Activated CD4-positive, alpha-beta T cell treated with anti-CD3 and anti-CD28 coated beads, Interleukin-2, amount 10 ng/mL, durations not matched to agents 24 days and 14 days (primary cell): ENCODE measurements at places on chromosomes 12 and 14.

- peak; percentile 78 for DNase-seq
These were observed 24.8 kb downstream of the BCL11B start for GRCh38 chr14:99247101-99247729.

DNA sequence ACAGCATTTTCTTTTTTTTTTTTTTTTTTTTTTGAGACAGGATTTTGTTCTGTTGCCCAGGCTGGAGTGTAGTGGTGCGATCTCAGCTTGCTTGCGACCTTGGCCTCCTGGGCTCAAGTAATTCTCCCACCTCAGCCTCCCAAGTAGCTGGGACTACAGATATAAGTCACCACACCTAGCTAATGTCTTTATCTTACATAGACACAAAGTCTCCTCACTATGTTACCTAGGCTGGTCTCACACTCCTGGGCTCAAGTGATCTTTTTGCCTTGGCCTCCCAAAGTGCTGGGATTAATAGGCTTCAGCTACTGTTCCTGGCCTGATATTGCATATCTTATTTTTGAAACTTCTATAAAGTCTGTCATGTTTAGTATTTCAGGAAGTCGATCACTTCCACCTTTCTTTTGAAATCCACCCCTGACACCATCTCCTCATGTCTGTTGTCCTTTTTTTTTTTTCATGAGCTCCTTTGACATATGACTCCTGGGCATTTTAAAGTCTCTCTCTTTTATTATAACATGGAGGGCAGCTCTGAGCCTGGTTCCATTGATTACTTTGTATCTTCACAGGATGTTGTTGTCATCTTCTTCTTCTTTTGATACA is 5.9 kb upstream of the A2ML1 start:
- DNase-seq = no peak

- DNase-seq = no peak
These were observed 209.4 kb upstream of the USP15 start for GRCh38 chr12:62050785-62051184.

DNA sequence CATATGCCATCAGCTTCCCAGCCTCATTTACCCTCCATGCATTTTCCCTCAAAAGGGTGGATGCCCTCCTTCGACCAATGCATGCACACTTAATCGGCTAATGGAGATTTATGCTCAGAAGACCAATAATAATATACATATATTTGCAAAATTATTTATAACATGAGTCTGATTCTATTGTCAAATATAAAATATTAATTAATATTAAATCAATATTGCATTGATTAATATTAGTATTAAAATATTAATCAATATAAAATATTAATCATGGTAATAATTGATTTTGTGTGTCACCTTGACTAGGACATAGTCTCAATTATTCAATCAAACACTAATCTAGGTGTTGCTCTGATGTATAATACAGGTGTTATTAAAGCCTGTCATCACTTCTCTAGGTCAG is 1282.5 kb downstream of the TMEM121 start:
- DNase-seq = no peak

GRCh38 chr12:62834971-62835547 is 99.9 kb downstream of the PPM1H start:
- DNase-seq = no peak

GRCh38 chr14:48786498-48786897 is 799.7 kb downstream of the RPS29 start:
- DNase-seq = no peak

GRCh38 chr12:56129206-56129941 is 1.3 kb downstream of the ESYT1 start:
- DNase-seq = peak; percentile 94

DNA sequence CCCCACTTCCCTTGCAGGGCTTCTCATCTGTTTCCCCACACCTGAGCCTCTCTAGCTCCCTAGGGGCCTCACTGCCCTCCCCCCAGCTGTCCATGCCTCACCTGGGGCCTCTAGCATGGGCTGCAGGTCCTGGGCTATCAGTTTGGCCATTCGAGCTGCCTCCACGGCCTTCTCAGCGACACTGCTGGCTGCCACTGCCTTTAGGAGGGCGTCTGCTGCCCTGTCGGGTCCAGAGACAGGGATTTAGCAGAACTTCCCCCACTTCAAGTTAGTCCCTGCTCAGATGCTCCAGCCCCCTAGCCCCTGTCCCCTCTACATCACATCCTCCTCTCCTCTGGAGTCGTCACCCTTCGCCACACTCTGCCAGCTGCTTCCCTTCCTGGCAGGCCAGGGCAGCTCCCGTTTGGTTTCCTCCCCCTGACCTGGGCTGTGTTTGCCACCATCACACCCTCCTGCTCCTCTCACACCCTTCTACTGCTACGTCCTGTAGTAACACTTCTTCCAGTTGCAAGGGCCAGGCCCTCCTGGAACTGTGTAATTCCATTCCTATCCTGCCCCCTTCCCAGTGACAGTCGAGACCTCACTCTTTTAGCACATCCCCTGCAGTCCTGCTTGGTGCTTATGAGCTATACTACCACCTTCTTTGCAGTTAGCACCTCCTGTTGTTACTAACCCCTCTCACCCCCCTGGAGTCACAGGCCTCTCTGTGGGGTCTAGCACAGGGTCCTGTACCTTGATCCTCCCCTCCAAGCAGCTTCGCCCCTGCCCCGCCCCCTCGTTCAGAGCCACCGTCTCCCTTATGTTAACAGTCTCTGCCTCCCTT is 4.3 kb upstream of the AP1G2 start:
- DNase-seq = peak; percentile 56

GRCh38 chr14:50381823-50382287 is 14.8 kb downstream of the CDKL1 start:
- no peak for DNase-seq

DNA sequence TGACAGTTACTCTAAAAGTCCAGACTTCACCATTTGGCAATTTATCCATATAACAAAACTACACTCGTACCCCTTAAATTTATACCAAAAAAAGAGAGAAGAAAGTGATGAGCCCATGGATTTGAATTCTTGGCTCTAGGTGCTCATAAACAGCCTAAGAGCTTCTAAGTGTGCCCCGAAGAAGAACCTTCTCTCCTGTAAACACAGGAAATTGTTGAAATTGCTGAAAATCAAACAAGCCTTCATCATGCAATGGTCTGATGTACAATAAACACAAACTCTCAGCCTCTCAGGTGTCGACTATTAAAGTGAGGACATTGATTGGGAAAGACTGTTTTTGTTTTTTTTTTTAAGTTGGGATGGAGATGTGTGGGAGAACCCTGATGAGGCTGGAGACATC is 21.8 kb downstream of the PDE6H start:
- DNase-seq = no peak

DNA sequence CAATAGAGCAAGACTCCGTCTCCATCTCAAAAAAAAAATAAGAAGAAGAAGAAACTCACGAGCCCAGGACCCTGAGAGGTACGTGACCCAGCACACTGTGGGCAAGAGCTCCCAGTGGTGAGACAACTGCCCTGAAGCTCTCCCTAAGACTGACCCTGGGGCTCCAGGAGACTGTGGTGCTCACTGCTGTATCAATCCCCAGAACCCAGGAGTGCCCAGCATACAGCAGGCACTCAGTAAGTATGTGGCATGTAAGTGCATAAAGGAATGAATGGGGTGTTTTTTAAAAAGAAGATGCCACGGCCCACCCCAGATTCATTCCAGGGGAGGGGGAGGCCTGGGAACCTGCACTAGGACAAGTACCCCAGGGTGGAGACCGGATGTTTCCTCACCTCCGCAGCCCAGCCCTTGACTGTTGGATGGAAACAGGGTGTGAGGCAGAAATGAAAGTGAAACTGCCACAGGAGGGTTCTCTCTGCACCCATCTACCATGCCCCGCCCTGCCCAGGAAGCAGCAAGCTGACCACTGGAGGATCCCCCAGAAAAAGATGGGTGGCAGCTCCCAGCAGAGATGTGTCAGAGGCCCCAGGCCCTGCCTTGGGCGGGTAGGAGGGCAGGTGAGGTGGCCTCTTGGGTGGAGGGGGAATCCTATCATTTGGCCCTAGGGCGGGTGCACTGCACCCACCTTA is 12.2 kb downstream of the ITPK1 start:
- DNase-seq = peak; percentile 95

DNA sequence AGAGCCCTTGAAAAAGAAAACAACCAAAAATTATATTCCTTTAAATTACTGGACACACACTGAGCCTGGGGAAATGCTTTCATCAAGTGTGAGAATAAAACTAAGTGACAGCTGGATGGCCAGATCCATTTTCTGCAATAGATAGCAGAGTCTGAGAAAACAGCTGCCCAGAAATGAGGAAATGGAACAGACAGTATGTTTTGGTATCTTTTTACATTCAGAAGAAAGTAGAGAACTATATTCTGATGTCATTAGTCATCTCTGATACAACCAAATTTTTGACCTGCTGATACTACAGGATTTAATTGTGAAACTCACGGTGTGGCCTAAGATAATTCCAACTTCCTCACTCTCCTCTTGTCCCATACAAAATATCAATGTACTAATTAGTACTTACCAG is 78.2 kb downstream of the HMGA2 start:
- DNase-seq = no peak

DNA sequence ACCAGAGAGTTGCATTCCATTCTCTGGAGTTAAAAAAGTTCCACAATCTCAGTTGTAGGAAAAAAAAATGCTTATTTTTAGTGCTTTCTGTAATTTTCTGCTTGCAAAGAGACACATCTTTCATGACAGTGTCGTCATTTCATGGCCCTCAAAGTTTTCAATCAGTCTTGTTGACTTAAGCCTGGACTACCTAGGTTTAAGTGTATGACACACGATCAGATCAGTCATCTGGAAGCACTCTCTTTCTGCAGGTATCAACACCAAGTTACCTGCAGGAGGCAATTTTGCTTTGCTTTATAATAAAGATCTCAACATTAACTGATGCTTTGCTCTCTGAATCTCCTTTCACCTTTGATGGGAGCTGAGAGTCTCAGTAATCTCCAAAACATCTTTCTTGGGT is 251.6 kb downstream of the BCAT1 start:
- DNase-seq = no peak

DNA sequence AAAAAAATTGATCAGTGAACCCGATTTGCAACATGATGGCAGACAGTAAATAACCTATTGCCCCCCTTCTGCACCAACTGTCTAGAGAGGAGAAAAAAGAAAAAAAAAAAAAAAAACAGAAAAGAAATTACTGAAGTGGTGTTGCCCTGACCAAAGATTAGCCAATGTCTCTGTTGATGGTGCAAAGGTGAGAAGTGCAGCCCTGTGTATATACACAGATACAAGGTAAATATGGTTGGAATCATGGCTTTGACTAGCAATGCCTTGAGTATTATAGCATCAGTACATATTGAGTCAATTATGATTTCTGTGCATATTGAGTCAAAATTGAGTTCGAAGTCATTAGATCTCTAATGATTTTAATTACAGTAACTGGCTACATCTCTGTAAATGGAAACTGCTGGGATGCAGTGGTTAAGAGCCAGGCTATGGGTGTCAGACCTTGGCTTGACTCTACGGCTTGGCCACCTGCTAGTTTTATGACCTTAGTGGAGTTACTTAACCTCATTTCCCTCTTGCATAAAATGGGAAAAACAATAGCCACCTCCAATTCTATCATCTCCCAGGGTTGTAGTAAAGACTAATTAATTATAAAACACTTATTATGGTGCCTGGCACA is 51.0 kb downstream of the EGLN3 start:
- DNase-seq = peak; percentile 7

- no peak for DNase-seq
These were observed 11.5 kb downstream of the C1S start for GRCh38 chr12:7072035-7072434.

GRCh38 chr12:52969828-52970569 is 21.1 kb downstream of the KRT18 start:
- DNase-seq = no peak

- DNase-seq = no peak
These were observed 64.2 kb upstream of the DICER1 start for GRCh38 chr14:95221531-95221930.
